ENCODE measurements at places on chromosomes 16 and 17.

- DNase-seq = peak; percentile 82
Measured at GRCh38 chr17:8187517-8188262, 2.3 kb downstream of the BORCS6 start.

- no peak for DNase-seq
Measured at GRCh38 chr16:17773698-17774101, 302.9 kb upstream of the XYLT1 start.

DNA sequence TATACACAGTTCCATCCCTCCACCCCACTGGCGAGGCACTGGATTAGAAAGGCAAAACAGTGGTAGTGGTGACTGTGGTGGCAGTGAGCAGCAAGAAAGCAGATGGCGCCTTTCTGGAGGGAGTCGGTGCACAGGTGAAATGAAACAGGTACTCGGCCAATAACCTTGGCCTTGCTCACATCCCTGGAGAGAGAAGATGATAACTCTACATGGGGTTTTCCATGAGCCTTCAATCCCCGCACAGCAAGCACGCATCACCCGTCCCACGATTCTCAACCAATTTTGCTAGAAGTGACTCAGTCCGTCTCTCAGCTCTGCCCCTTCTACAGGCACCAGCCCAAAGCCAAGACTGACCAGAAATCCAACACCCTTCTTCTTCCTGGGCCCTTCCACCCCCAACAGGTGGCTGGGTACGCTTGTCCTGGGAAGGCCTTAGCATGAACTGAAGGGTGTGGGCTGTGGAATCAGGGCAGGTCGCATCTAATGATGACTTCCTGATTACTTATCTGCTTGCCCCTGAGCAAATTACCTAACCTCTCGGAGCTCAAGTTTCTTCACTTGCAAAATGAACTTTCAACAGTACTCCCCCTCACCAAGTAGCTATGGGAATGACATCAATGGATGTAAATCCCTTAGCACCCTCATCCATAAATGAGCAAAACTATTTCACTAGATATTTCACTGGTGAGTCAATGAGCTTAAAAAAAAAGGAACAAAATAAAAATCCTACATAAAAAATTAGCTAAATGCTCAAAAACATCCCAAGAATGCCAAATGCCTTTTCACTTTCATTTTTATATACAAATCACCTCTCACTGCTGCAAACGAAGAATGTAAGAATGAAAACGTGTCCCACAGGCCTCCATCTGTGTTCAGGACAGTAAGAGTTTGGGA lies 18.0 kb downstream of the XPO6 start:
- no peak for DNase-seq

- no peak for DNase-seq
Measured at GRCh38 chr16:9594946-9595345, 503.5 kb downstream of the HAPSTR1 start.

DNA sequence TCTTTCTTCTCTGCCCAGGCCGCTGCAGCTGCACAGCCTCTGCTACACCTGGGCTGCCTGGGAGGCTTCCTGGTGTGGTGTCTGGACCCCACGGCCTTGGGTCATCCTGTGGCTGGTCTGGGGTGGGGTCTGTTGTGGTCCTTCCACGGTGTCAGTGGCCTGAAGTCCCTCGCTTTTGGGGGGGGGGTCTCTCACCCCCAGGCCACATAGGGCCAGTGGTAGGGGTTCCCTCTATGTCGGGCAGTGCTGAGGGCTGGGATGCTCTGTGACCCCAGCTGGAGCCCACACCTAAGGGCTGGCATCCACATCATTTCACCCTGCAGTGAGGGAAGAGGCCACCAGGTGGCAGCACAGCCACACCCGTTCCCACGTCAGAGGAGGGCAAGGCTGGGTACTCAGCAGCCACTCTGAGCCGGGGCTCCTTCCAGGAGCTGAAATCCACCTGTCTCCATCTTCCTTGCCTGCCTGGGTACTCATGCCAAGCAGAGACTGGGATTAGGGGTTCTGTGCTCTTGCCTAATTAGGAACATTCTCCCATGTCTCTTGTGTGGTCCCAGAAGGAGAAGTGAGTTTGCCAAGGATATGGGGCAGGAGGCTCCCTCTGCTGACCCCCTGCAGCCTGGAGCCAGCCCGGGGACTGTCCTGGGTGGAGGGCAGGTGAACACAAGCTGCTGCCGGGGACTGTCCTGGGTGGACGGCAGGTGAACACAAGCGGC lies 13.0 kb downstream of the ENGASE start:
- no peak for DNase-seq
